ENCODE measurements at places on chromosomes 12 and 14.

DNA sequence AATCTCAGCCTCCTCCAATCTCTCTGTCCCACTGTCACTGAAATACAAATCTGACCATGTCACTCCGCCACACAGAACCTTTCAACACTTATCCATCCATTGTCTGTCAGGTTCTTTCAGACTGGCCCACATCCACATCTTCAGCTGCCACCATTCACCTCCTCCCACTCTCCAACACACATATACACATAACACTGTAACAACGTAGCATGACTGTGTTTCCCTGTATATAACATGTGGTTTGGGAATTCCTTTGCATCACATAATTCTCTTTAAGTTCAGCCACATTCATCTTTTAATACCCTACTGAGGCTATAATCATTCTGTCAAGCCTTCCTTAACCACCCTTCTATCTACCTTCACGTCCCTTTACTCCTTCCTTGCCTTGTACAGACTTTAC lies 99.2 kb downstream of the PPP2R5E start:
- DNase-seq, result no peak

DNA sequence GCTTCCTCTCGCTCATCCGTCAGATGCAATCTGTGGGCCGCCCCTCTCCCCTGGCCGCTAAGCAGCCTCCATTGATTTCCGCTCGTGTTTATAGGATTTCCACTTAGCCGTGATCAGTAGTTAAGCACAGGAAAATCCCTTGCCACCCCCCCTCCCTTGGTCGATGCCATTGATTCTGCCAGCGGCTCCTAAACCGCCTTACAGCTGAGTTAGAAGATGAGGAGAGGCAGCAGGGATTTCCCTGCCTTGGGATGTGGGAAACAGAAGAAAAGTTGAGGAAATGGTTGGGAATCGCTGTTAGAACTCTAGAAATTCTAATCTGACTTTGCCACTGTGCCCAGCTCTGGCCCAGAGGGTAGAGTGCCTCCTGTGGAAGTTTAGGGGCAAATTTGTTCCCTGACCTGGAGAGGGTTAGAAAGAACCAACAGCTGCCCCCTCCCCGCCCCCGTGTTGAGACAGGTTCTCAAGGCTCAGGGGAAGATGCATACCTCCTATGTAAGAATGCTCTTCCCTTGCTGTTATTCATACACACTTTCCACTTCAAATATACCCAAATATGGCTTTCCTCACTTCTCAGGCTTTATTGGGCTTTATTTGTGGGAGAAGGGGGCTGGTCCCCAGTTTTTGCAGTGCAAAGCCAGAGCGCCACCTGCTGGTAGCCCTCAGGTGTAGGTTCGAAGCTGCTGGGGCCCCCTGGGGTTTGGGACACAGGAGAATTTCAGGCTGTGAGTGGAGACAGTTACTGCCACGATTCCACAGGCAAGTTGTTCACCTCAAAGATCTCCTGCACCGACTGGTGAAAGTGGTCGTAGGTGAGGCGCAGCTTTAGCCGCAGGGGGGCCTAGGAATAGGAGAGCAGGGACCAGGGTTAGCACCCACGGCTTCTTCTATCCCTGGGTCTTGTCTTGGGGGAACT lies 3.2 kb downstream of the THTPA start:
- DNase-seq, result peak; percentile 76

- DNase-seq, result no peak
These were observed 8.1 kb upstream of the GLTP start for GRCh38 chr12:109888179-109889020.

DNA sequence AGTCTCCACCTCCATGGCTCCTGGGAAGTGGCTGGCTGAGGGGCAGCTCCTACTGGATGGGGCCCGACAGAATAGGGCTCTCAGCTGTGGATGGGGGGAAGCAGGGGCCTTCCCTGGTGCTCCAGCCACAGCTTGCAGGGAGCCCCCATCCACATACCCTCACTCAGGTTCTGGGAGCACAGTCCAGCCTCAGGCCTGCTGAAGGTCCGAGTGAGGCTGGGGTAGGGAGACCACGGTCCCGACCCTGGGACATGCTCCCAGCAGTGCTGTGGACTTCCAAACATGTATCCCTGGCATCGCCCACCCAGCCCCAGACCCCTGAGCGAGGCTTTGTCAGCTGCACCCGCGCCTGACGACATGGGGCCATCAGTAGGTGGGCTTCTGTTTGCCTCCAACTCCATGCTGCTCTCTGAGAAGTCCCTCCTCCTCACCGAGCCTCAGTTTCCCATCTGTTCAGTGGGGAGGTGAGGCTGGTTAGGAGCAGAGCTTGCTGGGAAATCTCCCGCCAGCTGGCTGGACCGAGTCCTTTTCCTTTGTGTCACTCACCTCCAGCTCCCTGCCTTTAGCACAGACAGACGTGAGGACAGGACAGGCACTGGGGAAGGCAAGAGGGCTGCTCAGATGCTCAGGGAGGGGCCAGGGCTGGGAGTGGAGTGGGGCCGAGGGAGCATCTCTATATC lies 9.1 kb upstream of the ATG101 start:
- no peak for DNase-seq

GRCh38 chr14:69711065-69711464 lies 55.9 kb upstream of the SRSF5 start:
- peak; percentile 54 for DNase-seq

DNA sequence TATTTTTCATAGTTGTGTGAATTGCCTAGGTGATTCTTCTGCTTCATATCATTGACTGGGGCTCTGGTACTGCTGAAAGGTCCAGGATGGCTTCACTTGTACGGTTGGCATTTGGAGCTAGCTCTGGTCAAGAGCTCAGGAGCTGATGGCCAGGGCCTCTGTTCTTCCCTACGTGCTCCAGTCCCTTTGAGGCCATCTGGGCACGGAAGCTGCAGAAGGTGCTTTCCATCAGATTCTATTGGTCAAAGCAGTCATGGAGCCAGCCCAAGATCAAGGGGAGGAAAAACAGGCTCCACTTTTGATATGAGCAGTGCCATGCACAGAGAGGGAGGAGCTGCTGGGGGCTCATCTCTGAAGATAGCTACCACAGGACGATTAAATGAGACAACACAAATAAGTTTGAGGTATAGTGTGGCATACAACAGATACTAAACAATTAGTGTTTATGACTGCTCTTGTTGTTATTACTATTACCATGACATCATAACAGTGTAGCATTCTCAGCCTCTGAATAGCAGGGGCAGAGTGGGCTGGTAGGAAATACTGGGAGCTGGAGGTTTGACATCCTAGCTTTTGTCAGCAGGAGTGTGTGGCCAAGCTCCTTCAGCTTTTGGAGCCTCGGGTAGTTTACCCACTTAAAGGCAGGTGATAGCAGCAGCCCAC lies 10.4 kb downstream of the KRT83 start:
- no peak for DNase-seq

GRCh38 chr12:7026854-7027253 lies 8.6 kb upstream of the LPCAT3 start:
- peak; percentile 75 for DNase-seq

DNA sequence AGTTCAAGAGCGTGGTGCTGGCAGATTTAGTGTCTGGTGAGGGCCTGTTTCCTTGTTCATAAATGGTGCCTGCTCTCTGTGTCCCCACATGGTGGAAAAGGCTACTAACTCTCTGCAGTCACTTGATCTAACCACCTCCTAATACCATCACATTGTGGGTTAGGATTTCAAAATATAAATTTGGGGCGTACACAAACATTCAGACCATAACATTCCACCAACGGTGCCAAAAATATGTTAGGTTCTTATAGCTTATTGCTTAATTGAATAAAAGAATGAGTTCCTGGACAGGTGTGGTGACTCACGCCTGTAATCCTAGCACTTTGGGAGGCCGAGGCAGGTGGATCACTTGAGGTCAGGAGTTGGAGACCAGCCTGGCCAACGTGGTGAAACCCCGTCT lies 3.4 kb upstream of the DYRK2 start:
- DNase-seq, result no peak

- no peak for DNase-seq
These were observed 127.9 kb downstream of the EFCAB11 start for GRCh38 chr14:89826596-89826995.

Data from hematopoietic multipotent progenitor cell treated with erythropoietin and hydrocortisone succinate and interleukin-3 and kit ligand, for 15 days (in vitro differentiated cells).